ENCODE measurements at places on chromosomes 2 and 18.

GRCh38 chr2:206558492-206558891, 83.8 kb upstream of the FAM237A start:
- no peak for DNase-seq

DNA sequence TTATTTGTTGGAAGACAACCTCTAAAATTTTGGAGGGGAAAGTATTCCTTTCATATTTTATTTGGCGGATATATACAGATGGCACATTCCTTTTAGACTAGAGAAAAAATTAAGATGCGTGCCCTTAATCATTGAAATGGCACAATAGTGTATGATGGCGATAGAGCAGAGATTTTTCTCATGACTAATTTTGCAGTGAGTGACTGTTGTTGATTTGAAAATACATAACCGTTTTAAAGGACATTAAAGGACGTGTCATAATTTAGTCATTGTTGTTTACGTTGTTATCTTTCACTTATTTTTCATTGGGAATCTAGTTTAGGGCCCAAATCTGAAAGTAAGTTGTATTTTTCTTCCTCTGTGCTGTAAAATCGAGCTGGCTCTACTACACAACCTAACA, 61.7 kb downstream of the CERS6 start:
- no peak for DNase-seq

- DNase-seq: no peak
Measured at GRCh38 chr2:214695789-214696188, 113.7 kb downstream of the BARD1 start.

GRCh38 chr18:59748628-59749360, 51.6 kb upstream of the CCBE1 start:
- no peak for DNase-seq

GRCh38 chr2:120013597-120014223, 833 bp downstream of the EPB41L5 start:
- DNase-seq: no peak

DNA sequence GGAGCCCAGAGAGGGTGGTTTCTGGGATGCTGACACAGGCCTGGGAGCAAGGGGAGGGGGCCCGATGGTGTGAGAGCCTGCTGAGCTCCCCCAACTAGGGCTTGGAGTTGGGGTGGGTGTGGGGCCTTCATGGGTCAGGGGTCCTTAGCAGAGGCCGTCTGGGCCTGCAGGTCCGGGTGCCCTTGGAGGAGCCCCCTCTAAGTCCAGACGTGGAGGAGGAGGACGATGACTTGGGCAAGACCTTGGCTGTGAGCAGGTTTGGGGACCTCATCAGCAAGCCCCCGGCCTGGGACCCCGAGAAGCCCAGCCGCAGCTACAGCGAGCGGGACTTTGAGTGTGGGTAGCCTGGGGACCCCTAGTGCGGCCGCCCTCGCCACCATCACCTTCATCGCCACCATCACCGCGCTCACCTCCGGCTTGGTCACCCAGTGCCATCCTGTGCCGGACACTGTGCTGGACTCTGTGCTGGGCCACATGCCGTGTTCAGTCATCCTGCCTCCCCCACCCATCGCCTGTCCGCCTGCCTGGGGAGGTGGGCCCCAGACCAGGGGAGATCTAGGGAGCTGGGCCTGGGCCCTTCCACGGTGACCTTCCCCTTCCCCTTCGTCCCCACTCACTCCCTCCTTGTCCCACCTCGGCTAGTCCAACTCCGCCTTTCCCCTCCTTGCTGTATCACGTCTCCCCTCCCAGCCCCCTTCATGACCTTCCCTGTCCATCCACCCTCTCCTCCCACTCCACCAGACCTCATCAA, 980 bp downstream of the SLC4A3 start:
- DNase-seq: no peak

GRCh38 chr2:168090366-168091135, 156.8 kb downstream of the STK39 start:
- DNase-seq: no peak

- no peak for DNase-seq
Measured at GRCh38 chr2:118084491-118085089, 3.7 kb upstream of the INSIG2 start.

DNA sequence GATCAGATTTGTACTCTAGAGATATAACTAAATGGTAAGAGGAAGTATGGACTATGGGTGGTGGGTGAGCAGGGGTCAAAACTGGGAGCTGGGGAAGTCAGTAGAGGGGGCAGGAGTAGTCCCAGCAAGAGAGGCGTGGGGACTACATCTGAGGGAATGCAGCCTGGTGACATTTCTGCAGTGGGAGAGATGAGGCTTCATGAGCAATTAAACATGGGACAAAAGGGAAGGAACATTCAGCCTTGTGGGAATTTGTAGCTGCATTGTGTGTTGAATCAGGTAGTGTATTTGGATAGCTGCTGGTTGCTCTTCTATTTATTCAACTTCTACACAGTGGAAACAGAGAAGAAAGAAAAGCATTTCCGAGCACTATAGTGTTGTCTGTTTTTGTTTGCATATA, 3.6 kb downstream of the CNOT11 start:
- no peak for DNase-seq

DNA sequence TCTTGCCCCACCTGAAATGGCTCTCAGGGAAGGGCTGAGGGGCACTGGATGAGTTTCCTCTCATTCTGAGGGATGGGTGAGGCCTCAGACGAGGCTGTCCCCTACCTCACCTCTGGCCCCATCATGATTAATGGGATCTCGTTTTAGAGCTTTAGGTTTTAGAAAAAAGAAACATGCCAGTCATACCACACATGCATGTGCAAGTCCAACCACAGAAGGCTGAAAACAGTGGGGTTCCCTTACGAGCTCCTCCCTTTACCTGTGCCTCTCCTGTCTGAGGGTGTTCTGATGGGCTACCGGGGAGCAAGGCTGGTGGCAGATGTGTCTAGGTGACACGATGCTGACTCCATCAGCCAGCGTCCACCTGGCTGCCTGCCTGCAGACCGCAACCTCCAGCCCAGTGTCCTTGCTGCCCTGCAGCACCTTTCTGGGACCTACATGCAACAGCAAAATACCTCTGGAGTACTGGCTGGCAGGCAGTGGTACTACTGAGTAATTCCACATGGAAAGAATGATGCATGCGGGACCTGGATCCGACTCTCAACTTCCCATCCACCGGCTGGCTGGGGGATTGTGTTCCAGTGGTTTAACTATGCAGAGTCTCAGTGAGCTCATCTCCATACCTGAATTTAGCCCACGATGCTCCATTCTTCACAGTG, 9.1 kb upstream of the LYPD6B start:
- DNase-seq: no peak

DNA sequence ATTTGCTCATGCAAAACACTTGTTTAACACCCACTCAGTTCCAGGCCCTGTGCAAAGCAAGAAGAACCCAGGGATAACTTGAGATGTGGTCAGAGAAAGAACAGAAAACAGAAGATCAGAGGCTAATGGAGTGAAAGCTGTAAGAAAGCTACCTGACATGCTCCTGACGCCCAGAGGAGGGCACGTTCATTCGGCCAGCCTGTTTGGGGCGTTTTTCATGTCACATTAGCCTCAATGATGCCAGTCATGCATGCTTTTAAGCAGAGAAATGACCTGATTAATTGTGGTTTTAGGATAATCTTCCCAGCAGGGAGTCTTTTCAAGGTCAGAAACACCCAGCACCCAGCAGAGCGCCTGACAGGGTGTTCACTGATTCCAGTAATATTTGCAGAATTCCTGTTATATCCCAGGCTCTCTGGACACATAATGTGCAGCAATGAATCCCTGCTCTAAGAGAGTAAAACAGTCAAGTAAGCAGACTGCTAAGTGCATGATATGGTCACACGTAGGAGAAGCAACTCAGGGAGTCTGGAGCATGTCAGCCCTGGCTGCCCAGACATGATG, 320.0 kb downstream of the LRATD1 start:
- DNase-seq: no peak

- DNase-seq: peak; percentile 3
Measured at GRCh38 chr2:98730053-98730706, 752 bp downstream of the MGAT4A start.

DNA sequence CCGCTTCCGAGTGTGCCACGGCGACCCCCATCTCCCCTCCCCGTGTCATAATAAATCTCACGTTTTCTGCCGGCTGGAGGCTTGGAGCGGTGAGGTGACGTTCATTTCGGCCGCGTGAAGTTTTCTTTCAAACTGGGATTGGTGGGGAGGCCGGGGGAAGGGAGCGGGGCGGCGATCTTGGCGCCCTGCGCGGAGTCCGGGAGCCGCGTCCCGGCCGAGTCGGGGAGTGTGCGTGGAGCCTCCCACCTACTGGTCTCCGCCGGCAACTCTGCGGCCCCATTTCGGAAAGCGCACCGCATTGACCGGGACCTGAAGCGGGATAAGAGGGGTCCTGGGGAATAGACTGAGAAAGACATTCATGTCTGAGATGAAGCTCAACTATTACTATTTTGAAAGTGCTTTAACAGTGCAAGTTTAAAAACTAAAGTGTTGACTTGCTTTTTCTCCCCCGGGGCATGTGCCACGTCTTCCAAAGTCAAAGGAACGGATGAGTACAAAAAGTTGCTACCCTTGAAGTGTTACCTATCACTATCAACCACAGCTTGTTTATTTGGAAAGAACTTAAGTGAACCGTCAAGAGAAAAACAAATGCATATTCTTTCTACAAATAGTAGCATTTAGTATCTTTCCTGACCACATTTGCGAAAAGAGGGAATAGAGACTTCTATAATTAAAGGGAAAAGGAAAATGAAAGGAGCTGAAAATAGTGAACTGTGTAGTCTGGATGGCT, 818 bp upstream of the IKZF2 start:
- DNase-seq: no peak

- no peak for DNase-seq
Measured at GRCh38 chr18:3653851-3654441, 204.0 kb downstream of the TGIF1 start.

DNA sequence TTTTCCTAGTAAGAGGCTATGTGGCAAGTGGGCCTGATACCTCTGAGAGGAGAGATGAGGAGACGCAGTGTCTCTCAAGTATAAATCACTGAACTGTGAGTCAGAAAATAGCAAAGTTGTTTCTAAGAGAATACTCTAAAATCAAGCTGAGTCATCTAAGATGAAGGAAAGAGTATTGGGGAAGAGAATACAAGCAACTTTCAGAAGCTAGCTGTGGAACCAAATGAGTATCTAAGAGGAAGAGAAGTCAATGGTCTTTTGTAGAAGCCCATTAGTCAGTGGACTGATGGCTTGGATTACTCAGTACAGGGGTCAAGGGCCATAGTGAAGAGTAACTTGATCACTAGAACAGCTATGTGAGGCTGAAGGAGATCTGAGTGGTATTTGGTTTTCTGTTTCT, 2.7 kb upstream of the DCC start:
- no peak for DNase-seq

DNA sequence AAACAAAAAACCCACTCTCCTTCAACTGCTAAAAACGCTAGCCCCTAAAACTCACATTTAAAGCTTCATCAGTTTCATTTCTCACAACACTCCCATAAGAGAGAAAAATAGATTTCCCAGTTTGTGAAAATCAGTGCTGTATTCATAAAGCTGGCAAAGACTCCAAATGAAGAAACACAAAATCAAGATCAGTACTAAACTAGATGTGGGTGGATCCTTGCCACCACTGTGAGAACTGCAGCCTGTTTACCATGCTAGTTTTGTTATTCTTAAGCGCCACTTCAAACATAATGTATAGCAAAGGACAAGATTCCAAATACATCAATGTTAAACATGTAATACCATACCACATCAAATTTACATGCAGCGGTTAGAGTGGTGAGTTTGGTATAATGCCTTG, 104.5 kb upstream of the CCDC150 start:
- no peak for DNase-seq

DNA sequence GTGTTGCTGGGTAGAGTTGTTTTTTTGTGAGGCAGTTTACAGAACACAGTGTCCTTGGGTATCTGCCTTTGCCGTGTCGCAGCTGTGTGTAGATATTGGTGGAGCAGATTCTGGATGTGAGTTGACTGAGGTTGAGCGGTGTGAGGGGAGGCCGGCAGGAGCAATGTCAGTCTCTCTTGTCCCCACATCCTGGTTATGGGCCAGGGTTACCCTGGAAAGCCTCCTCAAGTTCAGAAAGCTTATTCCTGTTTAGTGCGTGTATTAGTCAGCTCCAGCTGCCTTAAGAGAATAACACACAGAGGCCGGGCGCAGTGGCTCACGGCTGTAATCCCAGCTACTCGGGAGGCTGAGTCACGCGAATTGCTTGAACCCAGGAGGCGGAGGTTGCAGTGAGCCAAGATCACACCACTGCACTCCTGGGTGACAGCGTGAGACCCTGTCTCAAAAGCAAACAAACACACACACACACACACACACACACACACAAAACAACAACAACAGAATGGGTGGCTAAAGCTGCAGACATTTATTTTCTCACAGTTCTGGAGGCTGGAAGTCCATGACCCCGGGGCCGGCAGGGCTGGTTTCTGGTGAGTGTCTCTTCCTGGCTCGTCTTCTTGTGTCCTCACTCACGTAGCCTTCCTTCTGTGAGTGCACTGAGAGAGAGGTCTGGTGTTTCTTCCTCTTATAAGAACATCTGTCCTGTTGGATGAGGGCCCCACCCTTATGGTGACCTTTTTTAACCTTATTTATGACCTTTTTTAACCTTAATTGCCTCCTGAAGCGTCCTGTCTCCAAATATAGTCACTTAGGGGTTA, 5.1 kb downstream of the NCK2 start:
- DNase-seq: no peak

DNA sequence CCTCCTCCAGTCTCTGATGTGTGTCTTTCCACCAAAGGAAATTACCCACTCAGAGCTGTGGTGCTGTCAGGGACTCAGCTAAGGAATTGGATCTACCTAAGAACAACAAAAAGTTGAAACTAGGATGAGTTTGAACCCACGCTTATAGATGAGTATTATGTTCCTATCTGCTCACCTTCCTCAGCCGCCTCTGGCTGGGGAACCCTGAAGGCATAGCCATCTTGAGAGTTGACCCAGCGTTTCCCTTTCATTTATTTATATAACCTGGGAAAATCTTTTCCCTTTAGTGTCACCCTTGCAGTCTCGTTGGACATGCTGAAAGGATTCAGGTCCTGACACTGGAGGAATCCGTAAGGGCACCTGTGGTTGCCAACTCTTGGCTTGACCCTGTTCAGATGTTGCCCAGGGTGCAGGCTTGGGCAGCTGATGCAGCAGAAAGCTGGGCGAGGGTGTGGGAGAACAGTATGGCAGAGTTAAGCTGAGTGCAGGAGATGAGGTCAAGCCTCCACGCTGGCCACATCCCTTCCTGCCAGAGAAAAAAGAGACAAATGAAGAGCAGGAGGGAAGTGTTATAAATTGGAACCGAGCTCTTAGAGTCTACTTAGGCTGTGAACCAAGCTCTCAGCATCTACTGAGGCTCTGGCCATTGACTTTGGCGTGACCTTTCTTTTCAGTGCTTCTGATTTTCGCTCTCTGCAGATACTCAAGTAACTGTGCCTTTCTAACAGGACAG, 1.9 kb downstream of the CDH20 start:
- no peak for DNase-seq

DNA sequence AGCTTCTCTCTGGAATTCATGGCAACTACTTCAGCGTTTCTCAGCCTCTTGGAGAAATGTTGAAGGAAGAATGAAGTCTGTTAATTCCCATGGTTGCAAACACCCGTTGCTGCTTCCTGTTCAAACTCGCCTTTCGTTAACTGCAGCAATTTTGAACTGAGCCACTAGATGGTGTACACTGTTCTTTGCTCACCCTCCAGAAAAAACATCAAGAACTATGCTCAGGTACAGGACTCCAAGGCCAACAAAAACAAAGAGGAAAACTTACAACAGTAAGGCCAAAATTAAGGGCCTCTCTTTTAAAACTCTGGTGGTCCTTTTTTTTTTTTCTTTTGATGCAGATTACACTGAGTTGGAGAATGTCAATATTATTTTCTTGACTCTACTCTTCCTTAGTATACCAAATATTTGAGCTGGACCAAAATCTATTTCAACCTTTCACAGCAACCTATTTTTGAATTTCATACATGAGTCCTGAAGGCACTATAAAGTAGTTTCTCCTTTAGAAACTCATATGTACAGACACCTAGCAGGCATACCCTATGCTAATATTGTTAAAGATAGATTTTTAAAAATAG, 58.2 kb downstream of the KLHL14 start:
- no peak for DNase-seq

Measured in stimulated activated CD4-positive, alpha-beta T cell treated with anti-CD3 and anti-CD28 coated beads, TNF-alpha, amount 100 ng/mL, for 1 hour (primary cell).